ENCODE measurements at places on chromosomes 12 and 14.

DNA sequence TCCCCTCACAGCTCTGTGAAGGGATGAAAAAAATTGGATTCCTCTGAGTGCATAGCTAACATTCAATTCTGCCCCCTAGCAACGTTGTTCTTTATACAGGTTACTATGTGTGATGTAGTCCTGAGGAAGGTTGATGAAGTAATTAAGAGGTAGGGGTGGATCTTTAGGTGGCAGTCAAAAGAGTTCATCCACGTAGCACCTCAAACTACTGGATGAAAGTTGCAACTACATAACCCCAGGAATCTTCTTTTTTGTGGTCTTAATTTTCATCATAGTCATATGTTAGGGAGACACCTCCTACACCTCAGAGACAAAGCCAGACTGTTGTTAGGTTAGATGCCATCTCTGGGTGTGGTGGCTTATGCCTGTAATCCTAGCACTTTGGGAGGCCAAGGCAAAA, 10.2 kb upstream of the NFE2 start:
- no peak for DNase-seq

DNA sequence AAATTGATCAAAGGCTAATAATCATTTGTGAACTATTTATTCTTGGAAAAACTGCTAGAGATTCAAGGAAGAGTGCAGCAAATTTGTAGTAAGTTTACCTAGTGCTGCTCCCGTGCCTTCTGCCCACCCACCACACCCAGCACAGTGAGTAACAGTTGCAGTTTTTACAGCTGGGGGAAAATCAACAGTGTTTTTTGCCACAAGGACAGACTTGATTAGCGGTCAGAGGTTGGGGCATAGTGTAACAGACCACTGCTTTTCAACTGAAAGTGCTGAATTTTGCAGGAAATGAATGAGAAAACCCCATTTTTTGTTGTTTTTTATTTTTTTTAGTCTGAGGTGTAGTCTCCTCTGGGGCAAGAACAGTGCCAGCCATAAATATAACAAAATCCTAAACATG, 7.5 kb upstream of the KLRK1 start:
- DNase-seq, result no peak

- DNase-seq, result no peak
Measured at GRCh38 chr14:76829013-76829365, 2.8 kb downstream of the LRRC74A start.

- DNase-seq, result no peak
Measured at GRCh38 chr14:28138341-28138740, 628.2 kb upstream of the FOXG1 start.

GRCh38 chr12:127623362-127623761, 643.6 kb upstream of the TMEM132C start:
- no peak for DNase-seq

DNA sequence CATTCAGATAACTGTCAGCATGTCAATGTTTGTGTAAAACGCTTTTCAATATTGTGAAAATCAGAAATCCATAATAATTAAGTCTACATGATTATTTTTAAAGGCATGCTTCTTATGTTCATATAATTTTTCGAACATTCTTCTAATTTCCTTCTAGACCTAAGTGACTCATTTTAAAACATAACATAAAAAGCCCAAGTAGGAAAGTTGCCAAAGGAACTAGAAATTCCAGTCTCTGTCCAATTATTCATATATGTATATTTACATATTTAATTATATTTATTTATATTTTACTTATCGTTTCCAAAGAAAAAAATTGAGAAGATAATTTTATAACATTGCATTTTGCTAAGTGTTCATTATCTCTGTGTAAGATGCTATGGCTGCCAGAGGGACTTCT, 110.4 kb downstream of the TMTC1 start:
- no peak for DNase-seq

GRCh38 chr14:102279688-102280348, 25.1 kb downstream of the MOK start:
- no peak for DNase-seq

GRCh38 chr12:96889273-96889933, 17.7 kb upstream of the NEDD1 start:
- no peak for DNase-seq

DNA sequence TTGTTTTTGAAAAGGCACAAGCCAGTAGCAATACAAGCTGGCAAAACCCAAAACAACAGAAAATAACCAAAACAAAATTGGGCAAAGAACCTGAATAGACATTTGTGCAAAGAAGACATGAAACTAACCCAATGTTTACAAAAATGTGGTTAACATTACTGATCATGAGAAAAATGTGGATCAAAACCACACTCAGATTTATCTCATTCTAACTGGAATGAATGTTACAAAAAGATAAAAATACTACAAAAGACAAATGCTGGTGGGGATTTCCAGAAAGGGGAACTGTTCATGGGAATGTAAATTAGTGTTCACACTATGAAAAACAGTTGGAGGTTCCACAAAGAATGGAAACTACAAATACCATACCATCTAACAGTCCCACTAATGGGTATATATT, 26.6 kb downstream of the ASCL4 start:
- no peak for DNase-seq

GRCh38 chr14:89900802-89901201, 53.7 kb downstream of the EFCAB11 start:
- DNase-seq, result no peak

DNA sequence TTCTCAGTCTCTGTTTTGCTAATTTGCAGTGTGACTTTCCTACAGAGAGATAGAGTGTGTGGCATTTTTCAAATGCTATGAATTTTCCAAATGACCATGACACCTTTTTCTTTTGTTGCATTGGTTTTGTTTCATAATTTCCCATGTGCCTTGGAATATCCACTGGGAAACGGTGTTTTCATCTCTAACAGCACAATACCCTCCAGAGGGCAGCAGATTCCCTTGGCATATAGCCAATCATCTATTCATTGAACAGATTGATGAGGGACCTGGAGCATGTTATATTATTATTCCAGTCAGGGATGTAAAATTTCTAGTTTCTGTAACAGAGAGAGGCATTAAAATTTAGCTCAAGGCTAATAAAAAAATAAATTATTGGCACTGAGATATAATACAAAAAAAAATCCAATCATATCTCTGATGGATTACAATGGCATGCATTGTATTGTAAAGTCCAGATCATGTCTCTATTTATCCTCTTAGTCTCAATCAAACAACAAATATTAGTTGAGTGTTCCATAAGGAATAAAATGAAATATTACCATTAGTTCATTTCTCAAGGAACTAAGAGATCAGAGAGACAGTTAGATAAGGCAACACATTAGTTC, 29.6 kb upstream of the NTN4 start:
- DNase-seq, result no peak

DNA sequence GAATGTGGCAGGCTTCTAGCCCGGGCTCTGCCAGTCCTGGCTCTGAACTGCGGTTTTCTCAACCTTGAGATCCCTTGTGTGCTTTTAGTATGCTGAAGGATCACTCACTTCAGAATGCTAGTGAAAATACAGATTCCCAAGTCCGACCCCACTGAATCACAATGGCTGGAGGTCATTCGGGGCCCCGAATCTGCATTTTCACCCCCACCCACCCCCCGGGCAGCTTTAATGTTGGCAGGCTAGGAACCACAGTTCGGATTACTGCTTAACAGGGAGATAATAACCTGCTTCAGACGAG, 573 bp upstream of the SUSD6 start:
- no peak for DNase-seq

DNA sequence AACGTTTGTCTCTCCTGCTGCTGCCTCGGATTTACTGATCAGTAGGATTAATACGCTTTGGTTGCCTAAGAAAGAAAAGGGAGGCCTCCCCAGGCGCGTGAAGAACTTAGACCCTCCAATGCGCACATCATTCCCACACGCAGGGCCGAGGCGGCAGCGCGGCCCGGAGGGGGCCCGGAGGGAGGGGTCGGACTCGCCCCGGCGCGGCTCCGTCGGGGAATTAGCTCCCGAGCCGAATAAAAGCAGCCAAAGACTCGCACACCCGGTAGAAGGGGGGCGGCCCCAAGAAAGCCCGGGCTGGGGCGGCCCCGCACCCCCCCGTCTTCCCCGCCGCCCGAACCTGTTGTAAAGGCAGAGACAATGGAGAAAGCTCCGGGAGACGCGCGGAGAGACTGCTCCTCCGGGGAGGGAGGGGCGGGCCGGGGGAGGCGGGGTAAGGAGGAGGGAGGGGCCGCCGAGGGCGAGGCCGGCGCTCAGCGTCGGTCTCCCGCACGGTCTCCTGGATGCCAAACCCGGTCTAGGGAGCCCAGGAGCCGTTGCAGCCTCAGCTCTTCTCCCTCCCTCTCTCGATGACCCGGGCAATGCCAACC, at the start of gene NELL2:
TSS of gene NELL2 (minus strand) at position 362 of the 590 bp plus-strand sequence. CDS start 446 bp downstream, outside the sequence.
- DNase-seq, result no peak

DNA sequence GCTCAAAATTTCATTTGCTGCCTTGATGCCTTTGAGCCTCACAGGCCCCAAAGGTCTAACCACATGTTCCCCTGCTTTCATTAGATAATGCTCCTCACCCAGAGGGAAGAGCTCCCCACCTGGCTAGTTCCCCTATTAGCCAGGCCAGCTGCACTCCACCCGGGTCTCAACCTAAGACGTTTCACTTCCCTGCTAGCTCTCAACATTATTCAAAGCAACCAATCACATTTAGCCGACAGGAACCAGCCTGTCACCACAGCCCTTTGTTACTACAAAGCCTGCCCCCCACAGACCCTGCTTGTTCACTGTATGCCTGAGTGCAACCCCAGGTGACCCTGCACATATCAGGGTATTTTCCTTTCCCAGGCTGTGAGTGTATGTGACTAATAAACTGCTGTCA, 78.6 kb downstream of the SLC15A5 start:
- DNase-seq, result no peak

DNA sequence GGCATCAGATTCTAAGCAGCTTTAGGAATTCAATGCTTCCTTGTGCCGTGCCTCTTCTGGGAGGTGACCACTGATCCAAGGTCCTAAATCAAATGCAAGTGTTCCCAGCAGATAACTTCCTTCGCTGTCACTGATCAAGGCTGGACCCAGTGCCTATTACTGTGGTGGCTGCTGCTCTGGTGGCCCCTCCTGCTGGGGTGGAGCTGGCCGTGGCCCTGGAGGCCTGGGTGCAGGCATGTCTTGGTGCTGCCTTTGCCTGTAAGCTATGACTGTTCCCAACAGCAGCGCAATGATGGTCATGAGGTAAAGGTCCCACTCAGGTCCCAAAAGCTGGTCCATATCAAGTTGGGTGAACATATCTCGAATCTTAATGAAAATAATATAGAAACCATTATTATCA, 56.8 kb downstream of the SEL1L start:
- no peak for DNase-seq

- no peak for DNase-seq
Measured at GRCh38 chr14:87745507-87746118, 247.4 kb downstream of the GALC start.

GRCh38 chr12:12202747-12203146, 64.1 kb downstream of the LRP6 start:
- no peak for DNase-seq

GRCh38 chr14:84017495-84017894, 1512.4 kb upstream of the FLRT2 start:
- DNase-seq, result no peak

DNA sequence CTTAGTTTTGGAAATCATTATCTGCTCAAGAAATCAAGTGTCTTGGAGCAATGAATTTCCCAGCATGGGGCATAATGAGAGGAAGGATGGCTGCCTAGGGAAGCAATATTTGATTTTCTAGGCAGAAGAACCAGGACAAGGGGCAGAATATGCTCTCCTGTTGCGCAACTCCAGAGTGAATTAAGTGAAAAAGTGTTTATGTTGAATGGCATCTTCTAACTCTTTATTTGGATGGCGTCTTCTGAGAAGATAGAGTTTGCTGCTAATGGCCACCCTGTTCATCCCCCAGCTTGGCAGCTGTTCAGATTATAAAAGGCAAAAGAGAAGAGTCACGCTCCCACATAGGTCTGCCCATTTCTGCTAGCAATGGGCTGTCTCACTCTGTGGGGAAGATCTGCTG, 1278.1 kb downstream of the AACS start:
- no peak for DNase-seq

DNA sequence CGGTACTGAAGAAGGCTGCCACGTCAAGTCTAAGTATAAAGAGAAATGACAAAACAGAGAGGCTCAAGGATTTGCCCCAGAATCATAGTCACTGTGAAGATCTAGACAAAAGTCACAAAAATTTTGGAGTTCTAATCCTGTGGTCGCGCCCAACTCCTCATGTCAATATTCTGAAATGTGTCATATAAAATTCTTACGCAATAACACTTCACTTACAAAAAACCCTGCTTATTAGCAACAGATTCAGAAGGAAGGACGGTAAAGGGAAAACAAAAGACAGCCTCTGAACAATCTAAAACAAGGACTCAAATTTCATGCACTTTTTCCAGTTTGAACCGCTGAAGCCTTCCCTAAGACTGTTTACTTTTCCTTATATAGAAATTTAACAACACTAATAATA, 94.7 kb downstream of the TSPAN8 start:
- DNase-seq, result no peak

DNA sequence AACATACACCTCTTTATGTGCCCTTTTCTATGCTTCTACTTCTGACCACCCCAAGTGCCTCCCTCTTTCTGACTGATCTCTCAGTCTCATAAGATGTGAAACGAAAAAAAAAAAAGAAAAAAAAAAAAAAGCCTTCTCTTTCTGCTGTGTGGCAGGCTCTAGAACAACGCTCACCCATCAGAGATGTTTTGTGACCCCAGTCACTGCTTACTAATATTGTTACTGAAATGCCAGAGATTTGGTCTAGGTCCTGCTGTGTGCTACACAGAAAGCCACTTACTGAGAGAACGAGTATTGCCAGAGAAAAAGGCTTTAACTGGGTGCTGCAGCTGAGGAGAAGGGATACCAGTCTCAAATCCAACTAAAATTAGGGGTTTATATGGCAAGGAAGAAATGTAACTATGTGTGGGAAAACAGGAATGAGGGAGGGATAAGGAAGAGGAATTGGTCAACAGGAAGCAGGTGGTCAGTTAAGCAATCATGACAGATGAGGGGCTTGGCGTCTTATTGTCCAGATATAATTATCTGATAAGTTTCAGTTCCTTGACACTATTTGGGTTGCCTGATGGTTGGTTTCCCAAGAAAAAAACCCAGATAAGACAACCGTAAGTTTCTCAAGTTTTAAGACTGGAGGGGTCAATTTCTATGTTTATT, 149.0 kb downstream of the NAV3 start:
- DNase-seq, result no peak

DNA sequence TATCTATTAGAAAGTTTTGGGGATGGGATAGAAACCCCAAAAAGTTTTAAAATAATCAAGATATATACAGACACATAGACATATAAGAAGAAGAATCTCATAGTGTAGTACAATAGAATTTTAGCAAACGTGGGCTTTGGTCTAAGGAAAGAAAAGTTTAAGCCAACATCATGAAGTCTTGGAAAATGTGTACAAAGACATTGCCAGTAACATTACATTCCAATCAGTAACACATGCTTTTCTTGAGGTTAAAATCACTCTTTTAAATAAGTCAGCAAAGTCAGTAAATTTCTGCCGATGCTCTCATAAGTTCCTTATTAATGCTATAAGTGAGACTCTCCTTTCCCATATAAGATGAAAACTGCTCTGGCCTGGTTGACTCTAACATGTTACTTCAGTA, 201.1 kb upstream of the LRIG3 start:
- DNase-seq, result no peak

- no peak for DNase-seq
Measured at GRCh38 chr12:41556176-41556575, 368.1 kb downstream of the PDZRN4 start.
